HCT116 (cell line): ENCODE measurements at places on chromosomes 12 and 14. TPM values are rescaled to one million over a fixed set of nuclear protein-coding genes. Genes with fewer than 3 reads are reported as not detected.

DNA sequence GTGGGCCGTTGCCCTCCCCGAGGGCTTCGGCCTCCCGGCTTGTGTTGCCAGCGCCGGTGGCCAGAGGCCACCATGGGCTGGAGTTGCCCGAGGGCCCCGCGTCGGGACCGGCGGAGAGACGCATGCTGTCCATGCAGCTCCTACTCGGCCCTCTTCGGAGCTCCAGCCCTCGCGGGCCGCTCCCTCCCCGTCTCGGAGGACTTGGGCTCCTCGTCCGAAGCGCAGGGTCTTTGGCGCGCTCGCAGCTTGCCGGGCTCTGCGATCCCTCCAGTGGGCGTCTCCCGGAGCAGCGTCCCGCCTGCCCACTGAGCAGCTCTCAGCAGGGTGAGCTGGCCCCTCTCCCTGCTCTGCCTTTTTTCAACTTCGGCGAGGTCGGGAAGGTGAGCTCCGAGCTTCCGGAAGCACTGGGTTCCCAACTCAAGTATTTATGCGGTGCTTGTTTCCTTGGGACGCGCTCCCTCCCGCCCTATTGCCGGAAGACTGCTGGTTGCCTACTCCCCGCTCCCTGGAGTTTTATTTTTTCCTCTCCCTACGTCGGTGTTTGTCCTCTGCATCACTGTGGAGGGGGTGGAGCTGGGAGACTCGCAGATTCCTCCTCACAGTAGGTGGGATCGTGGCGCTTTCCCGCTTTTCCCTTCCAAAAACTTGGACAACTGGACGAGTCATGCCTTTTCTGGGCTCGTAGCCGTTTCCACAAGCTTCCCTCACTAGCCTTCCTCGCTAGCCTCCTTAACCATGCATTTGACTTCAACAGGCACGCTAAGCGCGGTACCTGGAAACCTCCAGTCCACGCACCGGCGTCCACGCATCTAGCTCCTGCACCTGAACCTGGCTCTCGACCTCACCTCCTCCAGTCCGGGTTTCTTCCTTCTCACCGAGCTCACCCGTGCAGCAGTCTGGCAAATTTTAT lies at the start of gene AVPR1A:
Gene AVPR1A, minus strand, starts transcription at position 489 of the 910 bp plus-strand sequence. Its CDS starts 365 bp downstream, at position 124.
- DNase-seq, result no peak

GRCh38 chr14:55739967-55740648 lies 160.1 kb downstream of the KTN1 start:
- DNase-seq, result no peak

The PTPN21 gene
- total RNA-seq, result 7.6 TPM

- no peak for DNase-seq
Measured at GRCh38 chr12:49195736-49196135, 6.9 kb upstream of the TUBA1A start.

DNA sequence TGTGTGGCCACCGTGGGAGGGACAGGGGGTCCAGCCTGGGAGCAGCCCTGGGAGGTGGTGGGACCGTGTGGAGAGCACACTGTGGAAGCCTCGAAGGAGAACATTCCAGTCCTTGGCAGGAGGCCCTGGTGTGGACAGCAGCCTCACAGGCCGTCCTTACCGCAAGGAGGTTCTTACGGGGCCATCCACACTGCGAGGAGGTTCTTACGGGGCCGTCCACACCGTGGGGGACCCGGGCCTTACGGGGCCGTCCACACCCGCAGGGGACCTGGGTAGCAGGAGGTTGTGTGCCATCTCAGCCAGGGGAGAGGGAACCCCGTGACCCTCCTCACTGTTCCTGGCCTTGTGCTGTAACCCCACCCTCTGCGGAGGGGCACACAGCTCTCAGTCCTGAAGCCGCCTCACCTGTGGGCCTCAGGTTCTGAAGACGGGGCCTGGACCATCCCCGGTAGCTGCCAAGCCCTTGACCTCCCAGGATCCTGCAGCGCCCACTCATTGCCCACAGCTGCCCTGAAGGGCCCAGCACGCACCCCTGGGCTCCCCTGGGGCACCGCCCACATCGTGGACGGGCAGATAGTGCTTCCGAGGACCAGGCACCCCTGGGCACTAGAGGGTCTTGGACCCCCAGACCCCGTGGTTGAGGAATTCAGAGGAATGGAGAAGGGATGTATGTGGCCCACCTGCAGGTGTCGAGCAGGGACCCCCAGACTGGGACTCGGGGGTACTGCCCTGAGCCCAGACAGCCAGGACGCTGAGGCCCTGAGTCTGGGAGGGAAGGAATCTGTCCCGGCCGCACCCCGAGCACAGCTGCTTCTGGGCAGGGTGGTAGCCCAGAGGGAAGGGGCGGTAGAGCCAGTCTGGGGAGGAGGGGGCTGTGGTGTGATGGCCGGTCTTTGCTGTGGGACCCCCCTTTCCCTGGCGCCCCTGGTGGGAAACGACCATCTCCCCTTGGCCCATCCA lies 37.3 kb downstream of the LRCOL1 start:
- DNase-seq, result no peak

DNA sequence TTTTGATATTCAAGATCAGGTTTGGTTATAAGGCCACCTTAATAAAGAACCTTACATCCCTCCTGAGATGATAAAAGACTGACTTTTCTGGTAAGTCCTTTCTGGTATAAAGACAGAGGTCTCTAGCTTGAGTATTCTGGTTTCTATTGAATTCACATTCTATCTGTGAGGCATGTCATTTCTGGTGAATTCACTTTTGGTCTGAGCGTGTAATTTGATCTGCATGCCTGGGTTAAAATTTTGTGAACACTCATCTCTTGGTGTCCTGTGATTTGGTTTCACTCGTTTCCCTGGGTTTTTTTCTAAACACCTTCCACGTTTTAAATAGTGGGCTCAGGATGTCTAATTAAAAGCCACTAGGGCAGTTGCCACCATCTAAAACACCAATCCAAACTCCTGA lies 12.2 kb downstream of the EIF5 start:
- DNase-seq, result no peak

The KRT5 gene
- 0.44 TPM for total RNA-seq

DNA sequence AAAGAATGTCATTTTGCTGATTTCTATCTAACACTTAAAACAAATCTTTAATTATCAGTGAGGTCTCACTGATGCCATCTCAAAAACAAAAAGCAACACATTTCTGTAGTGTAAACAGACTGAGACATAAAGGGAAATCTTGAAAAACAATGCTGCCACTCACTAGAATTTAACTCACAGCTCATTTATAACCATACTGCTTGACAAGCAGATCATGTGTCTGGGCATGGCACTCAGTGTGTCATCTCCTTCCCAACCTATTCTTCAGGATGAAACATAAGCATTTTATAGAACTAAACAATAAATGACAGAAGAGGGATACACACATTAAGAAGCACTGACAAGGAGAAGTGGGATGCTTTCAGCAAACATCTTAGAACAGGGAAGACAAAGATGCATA lies 22.4 kb downstream of the ATF7 start:
- DNase-seq, result no peak

GRCh38 chr14:89550821-89551220 lies 133.8 kb upstream of the FOXN3 start:
- no peak for DNase-seq

DNA sequence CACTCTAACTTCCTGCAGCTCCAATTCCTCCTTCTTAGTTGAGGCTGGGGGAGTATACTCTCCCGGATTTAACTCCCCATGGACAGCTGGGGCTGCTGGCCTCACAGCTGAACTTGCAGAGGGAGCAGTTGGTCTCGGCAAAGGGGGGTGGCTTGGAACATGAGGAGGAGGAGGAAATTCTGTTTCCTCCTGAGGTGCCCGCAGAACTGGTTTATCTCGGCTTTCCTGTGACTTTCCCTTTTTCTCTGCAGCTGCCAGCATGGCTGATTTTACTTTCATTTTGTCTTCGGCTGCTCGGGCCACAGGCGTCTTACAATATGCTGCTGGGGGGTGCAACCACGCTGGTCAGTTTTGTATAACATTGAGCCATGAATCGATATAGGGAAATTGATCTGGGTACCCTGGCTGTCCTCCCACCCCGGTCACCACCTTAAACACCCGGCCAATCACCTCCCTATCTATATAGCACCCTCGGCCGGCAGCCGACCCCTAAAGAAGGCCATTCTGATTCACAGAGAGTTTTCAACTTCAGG lies 1317.6 kb downstream of the TMEM121 start:
- DNase-seq, result no peak

The VRTN gene
- 0.10 TPM for total RNA-seq
